Activated CD4-positive, alpha-beta memory T cell treated with anti-CD3 and anti-CD28 coated beads for 36 hours (primary cell): ENCODE measurements at places on chromosomes 6 and 20. TPM values are rescaled to one million over a fixed set of nuclear protein-coding genes. Genes with fewer than 3 reads are reported as not detected.

DNA sequence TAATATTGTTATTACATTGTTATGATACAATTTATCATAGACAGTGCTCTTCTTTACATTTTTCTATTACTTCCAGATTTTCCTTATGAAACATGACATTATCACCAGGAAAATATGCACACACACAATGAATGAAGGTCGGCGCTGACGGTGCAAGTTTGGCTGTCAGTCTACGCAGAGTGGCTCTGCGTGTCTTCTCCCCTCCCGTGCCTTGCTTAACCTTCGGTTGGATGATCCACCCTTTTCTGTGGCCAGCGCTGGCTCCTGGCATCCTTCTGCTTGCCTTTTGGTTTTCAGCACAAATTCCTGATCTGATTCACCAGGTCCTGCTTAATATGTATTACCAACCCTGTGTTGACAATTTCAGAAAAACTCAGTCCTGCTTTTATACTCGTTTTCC is 157.4 kb downstream of the TSHZ2 start:
- H3K4me3 ChIP-seq: no peak overlapping the region
- no peaks in the 10 kb centered on the region for H3K27me3 ChIP-seq
- H3K36me3 ChIP-seq: peaks cover 3% of the 10 kb centered on the region
- no peak overlapping the region for H3K27ac ChIP-seq

DNA sequence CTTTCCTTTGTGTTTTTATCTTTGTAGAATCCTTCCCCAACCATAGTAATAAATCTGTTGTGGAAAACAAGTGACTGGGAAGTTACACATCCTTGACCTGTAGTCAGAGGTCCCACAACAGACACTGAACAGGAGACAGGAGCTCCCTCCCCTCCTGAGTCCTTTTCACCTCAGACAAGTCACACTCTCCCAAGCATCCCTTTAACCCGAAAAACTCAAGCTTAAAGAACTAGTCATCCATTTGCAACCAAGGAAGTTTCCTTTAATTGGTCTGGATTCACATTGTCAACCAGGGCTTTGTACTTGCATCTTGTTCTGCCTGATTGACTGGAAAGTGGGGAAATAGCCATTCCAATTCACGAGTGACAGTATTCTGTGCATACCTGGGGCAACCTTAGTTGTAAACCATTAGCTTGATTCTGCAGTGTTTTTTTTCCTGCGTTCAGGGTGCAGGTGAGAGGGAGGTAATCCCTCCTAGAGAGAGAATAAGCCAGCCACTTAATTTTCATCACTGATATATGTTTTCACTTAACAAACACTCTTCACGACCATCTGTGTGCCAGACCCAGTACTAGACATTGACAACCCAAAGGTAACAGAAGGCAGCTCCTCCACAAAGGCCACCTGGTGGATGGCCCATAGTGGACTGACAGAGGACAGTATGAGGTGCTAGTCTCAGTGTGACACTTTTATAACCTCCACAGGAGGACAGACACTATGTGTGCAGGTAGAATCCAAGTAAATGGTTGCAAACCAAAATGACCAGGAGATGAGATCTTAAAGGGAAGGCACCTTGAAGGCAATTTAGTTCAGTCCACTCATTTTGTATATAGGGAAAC is 112.4 kb downstream of the SLX4IP start:
- H3K4me1 ChIP-seq: peaks cover 30% of the 10 kb centered on the region
- no peaks in the 10 kb centered on the region for H3K27me3 ChIP-seq
- no peak overlapping the region for H3K27ac ChIP-seq

Gene TREML2
- 7.5 TPM for total RNA-seq

GRCh38 chr6:5379647-5380242 is 118.4 kb downstream of the FARS2 start:
- H3K27ac ChIP-seq: no peak overlapping the region
- no peaks in the 10 kb centered on the region for H3K27me3 ChIP-seq
- H3K4me1 ChIP-seq: no peaks in the 10 kb centered on the region
- H3K36me3 ChIP-seq: peaks cover 5% of the 10 kb centered on the region

DNA sequence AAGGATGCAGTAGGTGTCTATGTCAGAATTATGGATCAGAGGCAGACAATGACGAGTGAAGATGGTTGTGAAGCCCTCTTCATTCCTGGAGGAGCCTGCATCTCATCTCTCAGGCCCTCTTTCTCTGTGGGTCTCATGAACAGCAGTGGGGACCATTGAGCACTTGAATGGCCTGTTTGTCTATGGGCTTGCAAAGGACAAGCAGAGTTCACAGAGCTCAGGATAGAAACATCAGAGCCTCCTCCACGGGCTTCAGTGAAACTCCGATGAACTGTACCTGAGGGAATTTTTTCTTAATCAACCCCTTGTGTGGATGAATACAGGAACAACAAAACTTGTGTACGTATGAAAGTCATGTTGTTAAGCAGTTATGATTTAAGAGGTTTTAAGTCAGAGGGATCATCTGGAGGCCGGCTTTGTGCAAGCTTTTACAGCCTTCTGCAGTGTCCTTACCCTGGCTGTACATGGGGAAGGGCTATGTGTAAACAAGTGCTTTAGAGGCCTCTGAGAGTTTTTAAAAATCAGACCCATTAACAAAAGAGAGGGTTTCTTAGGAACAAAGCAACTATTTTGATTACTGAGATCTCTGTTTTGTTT is 29.7 kb upstream of the PI16 start:
- H3K27ac ChIP-seq: no peak overlapping the region
- H3K36me3 ChIP-seq: peaks cover 8% of the 10 kb centered on the region
- H3K27me3 ChIP-seq: no peaks in the 10 kb centered on the region
- H3K4me3 ChIP-seq: no peak overlapping the region
- DNase-seq: no peak

Gene SLC32A1
- total RNA-seq: not detected

DNA sequence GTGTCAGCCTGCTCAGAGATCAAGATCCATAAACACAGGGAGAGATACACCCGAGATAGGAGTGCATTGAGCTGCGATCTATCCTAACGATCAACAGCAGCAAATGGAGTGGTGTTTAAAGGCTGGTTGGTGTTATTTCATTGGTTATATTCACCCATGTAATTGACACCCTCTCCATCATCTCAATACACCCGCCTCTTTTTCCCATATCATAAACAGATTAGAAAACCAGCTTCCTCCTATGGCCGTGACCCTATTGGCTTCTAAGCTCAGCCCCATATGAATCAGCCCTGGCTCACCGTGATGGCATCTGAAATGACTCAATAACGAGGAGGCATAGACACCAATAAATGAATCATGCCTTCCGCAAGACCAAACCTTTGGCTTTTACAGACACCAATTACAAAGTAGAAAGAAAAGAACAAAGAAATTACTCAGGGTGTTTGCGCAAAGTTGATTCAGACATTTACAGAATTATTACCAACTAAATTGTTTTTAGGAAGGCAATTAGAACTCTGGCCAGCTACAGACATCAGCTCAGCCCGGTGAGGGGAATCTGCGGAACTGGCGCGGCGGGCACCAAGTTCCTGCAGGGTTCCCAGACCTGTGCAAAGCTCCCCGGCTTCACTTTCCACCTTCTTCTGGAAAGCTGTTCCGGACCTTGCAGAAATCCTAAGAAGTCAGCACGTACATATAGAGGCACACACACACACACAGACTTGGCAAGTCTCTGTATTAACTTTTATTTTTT is 11.5 kb downstream of the PMEPA1 start:
- peaks cover 41% of the 10 kb centered on the region for H3K4me1 ChIP-seq

GRCh38 chr20:50055524-50056083 is 57.3 kb downstream of the UBE2V1 start:
- no peak for DNase-seq
- H3K36me3 ChIP-seq: no peaks in the 10 kb centered on the region
- no peak overlapping the region for H3K27ac ChIP-seq
- H3K4me3 ChIP-seq: no peak overlapping the region

DNA sequence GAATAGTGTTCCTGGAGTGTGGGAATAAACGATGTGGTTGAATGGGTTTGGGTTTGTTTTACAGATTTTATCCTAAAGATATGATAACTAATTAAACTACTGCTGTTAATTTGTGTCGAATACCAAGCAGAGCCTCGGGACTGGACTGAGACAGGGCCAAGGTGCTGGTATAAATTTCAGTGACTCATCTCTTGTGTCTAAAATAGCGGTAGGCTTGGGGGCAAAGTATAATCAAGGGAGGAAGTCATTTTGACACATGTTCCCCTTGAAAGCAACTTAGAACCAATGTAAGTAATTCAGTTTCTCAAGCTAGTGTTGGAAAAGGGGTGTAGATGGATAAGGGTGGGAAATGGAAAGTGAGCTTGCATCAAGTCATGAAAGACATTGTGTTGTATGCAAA is 108.4 kb downstream of the PLCB4 start:
- no peak for DNase-seq
- H3K4me1 ChIP-seq: no peaks in the 10 kb centered on the region
- H3K27me3 ChIP-seq: no peaks in the 10 kb centered on the region
- H3K4me3 ChIP-seq: no peak overlapping the region
- no peaks in the 10 kb centered on the region for H3K36me3 ChIP-seq
- H3K27ac ChIP-seq: no peak overlapping the region

DNA sequence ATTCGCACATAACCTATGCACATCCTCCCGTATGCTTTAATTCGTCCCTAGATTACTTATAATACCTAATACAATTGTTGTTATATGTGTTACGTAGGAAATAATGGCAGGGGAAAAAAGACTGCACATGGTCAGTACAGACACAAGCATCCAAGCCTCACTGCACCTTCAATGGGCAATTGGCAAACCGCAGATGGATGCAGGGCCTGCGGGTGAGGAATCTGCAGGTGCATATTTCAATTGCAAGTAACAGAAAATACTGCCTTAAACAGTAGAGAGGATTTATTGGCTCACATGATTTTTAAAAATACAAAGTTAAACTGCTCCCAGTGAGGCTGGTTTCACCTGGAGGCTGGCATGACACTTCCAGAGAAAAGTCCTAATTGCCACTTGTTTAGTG is 142.1 kb upstream of the MLN start:
- H3K27me3 ChIP-seq: no peaks in the 10 kb centered on the region
- no peak overlapping the region for H3K27ac ChIP-seq
- no peak overlapping the region for H3K4me3 ChIP-seq
- H3K4me1 ChIP-seq: no peaks in the 10 kb centered on the region

Gene HLA-DQA1
- 0.97 TPM for total RNA-seq

DNA sequence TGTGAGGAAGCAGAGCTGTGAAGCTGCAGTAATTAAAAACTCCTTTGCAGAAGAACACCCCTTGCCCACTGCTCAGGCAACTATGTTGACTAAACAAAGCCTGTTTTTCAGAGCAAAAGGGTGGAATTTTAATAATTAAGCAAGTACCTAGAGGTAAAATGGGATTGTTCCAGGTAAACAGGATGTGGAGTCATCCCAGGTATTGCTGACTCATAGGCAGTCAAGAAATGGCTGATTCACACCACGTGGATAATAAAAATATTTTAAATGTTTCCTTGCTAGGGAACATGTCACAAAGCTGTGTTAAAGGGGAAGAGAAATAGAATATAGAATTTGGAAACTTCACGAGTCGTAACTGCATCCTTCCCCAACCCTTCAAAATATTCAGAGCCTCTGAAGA is 491.8 kb downstream of the BTBD3 start:
- no peaks in the 10 kb centered on the region for H3K27me3 ChIP-seq
